Activated naive CD4-positive, alpha-beta T cell (primary cell): ENCODE measurements at places on chromosomes 2 and 18.

- no peak for DNase-seq
Observed at GRCh38 chr2:96320728-96321622, 4.1 kb upstream of the ITPRIPL1 start.

- DNase-seq: no peak
Observed at GRCh38 chr2:86301009-86301408, 36.4 kb downstream of the REEP1 start.

DNA sequence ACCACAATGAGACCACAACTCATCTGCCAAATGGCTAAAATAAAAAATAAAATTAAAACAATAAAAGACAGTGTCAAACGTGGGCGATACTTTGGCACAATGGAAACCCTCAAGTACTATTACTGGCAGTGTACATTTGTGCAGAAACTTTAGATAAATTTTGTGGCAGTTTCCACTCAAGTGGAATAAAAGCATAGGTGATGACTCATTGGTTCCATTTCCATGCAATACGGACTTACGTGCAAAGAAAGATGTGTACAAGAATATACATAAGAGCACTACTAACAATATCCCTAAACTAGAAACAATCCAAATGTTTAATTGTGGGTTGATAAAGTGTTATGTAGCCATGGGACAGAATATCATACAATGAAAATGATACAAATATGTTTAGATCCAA lies 259.0 kb upstream of the HNMT start:
- no peak for DNase-seq

GRCh38 chr2:1784087-1784486 lies 39.8 kb upstream of the PXDN start:
- DNase-seq: no peak

DNA sequence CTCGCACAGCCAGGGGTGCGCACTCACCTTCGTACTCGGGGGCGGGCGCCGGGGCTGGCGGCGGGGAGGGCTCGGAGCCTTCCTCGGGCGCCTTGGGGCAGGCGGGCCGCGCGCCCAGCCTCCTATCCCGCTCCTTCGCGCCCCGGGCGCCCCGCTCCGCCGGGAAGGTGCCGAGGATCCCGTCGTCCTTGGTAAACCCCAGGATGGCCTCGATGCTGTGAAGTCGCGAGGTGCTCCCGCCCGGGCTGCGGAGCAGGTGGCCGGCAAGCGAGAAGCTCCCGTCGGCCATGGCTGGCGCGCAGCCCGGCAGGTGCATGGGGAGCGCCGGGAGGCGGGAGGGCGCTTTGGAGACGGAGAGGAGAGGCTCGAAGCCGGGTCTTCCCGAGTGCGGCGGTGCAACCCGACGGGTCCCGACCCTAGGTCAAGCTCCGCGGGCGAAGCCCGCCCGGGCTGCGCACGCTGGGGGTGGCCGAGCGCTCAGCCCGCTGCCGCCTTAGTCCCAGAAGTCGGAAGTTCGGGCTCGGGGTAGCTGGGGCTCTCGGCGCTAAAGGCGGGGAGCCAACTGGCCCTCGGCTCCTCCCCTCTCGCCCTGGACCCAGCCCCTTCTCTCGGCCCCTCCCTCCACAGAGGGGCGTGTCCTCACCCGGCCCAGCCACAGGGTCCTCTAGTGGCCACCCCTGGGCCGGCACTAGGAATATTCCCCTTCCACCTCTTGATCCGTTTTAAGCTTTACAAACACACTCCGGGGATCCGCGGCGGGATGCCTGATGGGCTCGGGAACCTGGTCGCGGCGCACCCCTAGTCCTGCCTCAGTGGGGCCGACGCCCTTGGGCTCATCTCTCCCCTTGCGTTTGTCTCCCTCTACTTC lies at the start of gene RAX:
Gene RAX, minus strand, starts transcription at position 564 of the 868 bp plus-strand sequence. Its CDS starts 248 bp downstream, at position 316.
- DNase-seq: no peak

DNA sequence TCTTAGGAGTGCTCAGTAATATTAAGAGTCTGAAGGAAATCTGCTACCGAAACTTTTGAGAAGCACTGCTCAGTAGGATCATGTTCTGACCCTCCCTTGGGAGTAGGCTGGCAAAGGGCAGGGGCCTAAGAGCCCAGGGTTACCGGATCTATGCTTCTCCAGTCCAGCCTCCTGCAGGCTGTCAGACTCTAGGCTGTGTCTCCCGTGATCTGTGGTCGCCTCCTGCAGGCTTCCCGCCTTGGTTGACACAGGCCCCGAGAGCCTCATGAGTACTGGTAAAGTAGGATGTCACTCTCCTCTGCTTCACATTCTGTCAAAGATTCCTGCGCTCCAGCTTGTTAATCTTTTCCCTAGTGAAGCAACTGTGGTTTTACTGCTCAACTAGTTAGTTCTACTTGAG lies 647.8 kb upstream of the RAB6C start:
- no peak for DNase-seq

GRCh38 chr18:50805732-50806131 lies 14.1 kb downstream of the MRO start:
- DNase-seq: no peak

DNA sequence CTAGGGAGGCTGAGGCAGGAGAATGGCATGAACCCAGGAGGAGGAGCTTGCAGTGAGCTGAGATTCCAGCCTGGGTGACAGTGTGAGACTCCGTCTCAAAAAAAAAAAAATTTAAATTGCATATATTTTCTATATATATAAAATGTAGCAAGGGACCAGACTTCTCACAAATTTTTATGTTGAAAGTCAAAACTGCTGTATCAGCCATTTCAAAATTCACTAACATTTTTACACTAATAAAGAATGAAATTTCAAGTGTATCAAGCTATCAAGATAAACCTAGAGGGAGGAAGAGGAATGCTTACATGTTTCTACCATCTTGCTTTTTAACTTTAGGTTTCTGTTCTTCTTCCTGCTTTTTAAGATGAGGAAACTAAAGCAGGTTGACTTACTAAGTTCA lies 464.0 kb downstream of the KCNJ3 start:
- no peak for DNase-seq
